ENCODE measurements at places on chromosomes 6 and 20.

DNA sequence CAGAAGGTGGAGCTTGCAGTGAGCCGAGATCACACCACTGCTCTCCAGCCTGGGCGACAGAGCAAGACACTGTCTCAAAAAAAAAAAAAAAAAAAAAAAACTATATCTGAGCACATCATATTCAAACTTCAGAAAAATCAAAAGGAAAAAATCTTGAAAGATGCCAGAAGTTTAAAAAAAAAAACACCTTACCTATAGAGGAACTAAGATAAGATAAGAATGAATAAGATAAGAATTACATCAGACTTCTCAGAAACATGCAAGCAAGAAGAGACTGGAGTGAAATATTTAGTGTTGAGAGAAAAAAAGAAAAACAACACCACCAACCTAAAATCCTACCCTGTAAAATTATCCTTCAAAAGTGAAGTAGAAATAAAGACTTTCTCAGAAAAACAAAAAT, 116.8 kb upstream of the ARID1B start:
- DNase-seq, result no peak

- no peak for DNase-seq
Observed at GRCh38 chr6:157570104-157570503, 189.1 kb downstream of the ZDHHC14 start.

DNA sequence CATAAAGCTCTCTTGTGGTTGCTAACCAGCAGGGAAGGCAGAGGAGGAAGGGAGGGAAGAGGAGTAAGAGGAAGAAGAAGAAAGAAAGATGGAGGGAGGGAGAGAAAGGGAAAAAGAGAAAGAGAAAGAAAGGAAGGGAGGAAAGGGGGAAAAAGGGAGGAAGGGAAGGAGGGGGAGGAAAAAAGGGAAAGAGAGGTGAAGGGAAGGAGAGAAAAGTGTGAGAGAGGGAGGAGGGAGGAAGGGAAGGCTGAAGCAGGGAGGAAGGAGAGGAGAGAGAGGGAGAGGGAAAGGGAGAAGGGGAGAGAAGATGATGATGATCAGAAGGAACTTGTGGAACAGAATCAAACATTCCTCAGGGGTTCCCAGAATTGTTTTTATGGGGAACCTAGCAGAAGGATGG, 57.5 kb upstream of the TOX2 start:
- no peak for DNase-seq

GRCh38 chr20:49460916-49461315, 21.6 kb downstream of the KCNB1 start:
- DNase-seq, result no peak

DNA sequence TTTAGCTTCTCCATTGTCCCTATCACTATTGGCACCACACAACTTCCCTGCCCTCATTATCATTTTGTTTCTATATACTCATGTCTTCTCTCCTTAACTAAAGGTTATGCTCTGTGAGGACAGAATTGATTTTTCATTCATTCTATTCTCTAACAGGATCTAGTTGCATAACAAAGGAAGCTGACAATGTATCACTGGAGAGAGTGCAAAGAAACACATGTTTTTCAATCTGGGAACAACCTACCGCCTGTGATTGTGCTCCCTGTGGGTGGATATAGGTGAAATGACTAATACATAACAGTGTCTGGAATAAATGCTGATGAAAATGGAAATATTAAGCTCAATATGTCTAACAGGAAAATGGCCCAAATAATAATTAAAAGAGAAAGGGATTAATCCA, 56.6 kb downstream of the COL12A1 start:
- DNase-seq, result no peak

- no peak for DNase-seq
Observed at GRCh38 chr6:39166189-39166911, 51.4 kb upstream of the SAYSD1 start.

DNA sequence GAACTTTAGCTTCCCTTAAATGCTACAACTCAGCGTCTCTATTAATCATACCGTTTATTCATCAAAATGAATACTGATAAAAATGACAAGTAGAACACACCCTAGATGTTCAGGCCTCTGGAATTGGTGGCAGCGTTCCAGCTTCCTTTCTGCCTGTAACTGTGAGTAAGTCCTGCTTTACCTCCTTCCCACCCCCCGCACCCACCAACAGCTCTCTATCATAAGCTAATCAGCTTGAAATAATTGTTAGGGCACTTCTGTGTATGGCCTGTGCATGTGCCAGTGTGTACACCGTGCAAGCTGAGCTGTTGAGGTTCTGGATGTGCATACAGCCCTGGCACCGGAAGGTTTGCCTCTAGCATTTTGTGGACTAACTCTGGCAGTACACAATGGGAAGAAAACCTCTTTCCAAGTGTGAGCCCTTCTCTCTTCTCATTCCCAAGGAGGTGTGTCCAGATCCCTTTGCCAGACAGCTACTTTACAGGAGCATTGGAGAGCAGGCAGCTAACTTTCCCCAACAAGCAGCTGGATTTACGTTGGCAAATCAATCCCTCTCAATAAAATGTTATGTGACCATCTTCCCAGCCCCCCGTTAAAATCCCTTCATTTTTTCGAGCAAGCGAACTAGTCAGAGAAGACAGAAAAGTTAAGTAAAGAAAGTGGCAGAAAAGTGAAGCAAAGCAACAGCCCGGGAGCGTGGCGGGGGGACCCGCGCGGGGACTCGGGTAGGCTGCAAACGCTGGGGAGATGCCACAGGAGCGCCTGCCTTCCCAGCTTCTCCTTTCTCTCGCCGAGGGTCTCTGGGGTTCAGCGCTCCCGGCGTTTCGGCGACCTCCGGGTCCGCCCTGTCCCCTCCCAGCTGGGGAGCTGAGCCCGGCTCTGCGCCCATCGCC, 803 bp upstream of the ADGRG6 start:
- DNase-seq, result no peak

- DNase-seq, result no peak
Observed at GRCh38 chr6:78709021-78709420, 158.3 kb upstream of the IRAK1BP1 start.

DNA sequence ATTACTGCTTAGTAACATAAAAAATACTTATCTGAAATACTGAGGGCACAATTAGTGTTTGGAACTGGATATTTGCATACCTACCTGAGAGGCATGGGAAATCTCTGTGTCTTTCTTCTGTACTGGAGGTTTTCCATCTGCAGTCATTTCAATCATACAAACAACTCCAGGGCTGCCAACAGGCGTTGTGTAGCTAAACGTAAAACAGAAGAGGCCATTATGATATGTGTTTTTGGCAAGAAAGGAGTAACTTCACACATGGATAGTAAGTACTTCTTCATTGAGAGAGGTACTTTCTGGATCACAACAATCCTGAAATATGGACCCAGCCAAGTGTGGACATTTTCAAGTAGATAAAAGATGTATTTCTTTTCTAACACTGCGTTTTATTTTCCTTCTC, 363.4 kb downstream of the PHF3 start:
- no peak for DNase-seq

GRCh38 chr20:555976-556385, 12.4 kb upstream of the CSNK2A1 start:
- DNase-seq, result no peak

GRCh38 chr20:36950414-36951197, 902 bp downstream of the SAMHD1 start:
- DNase-seq, result no peak

GRCh38 chr20:53642196-53643030, 48.8 kb upstream of the ZNF217 start:
- DNase-seq, result peak; percentile 29

- no peak for DNase-seq
Observed at GRCh38 chr6:100230953-100231316, 233.8 kb downstream of the SIM1 start.

DNA sequence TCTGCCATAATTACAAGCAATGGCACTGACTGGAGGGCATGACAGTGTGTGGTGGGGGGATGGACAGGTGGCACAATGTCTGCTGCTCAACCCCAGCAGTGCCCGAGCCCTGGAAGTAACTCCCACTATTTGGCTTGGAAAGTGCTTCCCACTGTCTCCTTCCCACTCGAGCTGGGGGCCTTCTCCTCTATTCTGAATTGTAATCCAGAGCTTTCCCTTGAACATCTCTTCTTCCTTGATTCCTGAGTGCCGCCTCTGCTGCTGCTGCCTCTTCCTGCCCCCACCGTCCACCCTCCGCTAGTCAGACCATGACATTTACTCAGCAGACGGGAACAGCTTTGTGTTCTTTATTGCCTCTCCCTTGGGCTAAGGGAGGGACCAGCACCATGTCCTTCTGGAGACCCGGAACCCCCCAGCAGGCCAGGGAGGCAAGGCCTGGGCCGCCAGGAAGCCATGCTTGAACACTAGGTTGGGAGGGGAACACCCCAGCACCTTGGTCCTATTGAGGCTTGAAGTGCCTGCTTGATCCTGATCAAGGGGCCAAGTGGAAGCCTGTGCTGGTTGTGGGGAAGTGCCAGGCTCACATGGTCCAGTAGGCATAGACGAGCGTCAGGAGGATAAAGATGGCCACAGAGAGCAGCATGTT, 17.0 kb downstream of the CCDC167 start:
- no peak for DNase-seq

GRCh38 chr20:1165521-1165920, 19.3 kb downstream of the TMEM74B start:
- DNase-seq, result no peak

All from T1000 (cell line).